ENCODE measurements at places on chromosomes 2 and 18. TPM values are rescaled to one million over a fixed set of nuclear protein-coding genes. Genes with fewer than 3 reads are reported as not detected.

The DSG2 gene
- 0.28 TPM for total RNA-seq

GRCh38 chr2:168086851-168087250 is 160.5 kb downstream of the STK39 start:
- DNase-seq, result no peak
- H3K4me1 ChIP-seq, result peaks cover 10% of the 10 kb centered on the region
- peaks cover 37% of the 10 kb centered on the region for H3K36me3 ChIP-seq
- H3K4me3 ChIP-seq, result no peak overlapping the region
- no peak overlapping the region for H3K27ac ChIP-seq

DNA sequence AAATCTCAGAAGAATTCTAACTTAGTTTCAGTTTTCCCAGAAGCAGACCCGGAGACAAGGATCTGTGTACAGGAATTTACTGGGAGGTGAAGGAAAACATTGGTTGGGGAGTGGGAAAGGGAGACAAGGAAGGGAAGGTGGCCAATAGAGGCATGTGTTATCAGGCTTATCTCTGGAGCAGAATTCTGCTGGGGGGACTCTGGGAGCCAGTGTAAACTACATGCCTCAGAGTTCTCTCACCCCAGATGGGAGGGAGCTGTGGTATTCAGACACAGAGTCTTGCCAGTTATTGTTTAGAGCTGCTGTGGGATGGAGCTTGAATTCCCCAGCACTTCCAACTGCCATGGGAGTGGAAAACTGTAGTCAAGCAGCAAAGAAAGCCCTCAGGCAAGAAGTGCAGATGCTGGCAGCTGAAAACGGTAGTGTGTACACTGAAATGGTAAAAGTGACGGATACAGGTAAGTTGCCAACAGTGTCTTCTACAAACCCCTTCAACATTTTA is 19.0 kb downstream of the DNPEP start:
- no peaks in the 10 kb centered on the region for H3K4me1 ChIP-seq
- no peak overlapping the region for H3K27ac ChIP-seq
- peaks cover 5% of the 10 kb centered on the region for H3K36me3 ChIP-seq
- no peak overlapping the region for H3K4me3 ChIP-seq

DNA sequence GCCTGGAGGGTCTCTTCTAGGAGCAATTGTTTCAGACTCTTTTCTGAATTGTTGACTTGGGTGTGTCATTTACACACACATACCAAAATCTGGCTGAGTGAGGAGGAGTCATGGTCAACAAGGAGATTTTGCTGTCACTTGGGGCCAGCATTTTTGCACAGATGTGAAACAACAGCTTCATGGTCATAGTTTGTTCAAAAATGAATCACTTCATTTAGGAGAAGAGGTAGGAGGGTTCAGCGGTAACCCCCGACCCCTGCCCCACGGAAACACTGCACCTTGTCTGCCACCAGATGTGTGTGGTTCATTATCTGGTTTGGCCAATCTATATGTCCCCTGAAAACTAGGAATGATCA is 42.2 kb downstream of the LBH start:
- no peak overlapping the region for H3K27ac ChIP-seq
- H3K4me3 ChIP-seq, result no peak overlapping the region
- peaks cover 2% of the 10 kb centered on the region for H3K36me3 ChIP-seq
- no peak for DNase-seq
- peaks cover 16% of the 10 kb centered on the region for H3K4me1 ChIP-seq

The RAPGEF4 gene
- 1.1 TPM for total RNA-seq
